Astrocyte (in vitro differentiated cells and primary cell): ENCODE measurements at places on chromosomes 6 and 20. TPM values are rescaled to one million over a fixed set of nuclear protein-coding genes. Genes with fewer than 3 reads are reported as not detected.

DNA sequence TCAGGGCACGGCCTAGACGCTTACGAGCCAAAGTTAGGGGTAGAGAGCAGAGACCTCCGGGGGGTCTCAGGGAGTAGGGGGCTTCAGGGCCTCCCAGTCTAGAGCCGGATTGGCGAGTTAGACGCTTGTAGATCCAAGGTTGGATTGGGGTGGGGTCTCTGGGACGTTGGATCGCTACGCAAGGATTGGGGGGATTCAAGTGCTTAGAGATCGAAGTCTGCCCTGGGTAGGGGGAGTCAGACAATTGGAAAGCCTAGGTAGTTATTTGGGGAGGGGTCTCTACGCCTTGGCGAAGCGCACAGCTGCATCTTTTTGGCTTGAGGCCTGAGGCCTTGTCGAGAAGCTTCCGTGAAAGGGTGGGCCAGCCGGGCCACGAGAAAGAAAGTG lies 469 bp downstream of the STX16 start:
- DNase-seq: no peak
- H3K27me3 ChIP-seq: no peaks in the 10 kb centered on the region
- peaks cover 50% of the 10 kb centered on the region for H3K4me1 ChIP-seq
- no peaks in the 10 kb centered on the region for H3K36me3 ChIP-seq
- peak overlapping the region; percentile 96 for H3K27ac ChIP-seq
- H3K4me3 ChIP-seq: peak overlapping the region; percentile 86

DNA sequence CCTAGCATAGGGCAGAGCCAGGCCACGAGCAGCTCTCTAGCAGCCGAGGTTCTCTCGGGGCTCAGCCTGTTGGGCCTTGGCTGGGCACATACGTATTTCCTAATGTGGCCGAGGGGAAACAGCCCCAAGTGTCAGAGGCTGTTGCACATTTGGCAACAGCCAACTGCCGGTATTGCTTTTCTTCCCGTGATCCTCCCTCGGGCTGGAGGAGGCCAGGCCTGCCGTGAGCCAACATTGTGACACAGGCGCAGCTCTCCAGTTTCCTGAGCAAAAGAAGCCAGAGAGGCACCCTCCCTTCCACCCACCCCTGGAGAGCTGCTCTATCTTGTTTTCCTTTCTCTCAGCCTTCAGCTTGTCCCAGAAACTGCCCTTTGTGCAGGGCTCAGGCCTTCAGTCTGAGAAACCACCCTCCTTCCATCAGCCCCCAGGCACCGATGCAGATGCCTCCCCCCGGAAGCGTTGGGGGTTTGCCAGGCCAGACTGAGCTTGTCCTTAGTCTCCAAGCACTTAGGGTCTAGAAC lies 5.1 kb upstream of the BPI start:
- H3K27ac ChIP-seq: no peak overlapping the region
- no peak for DNase-seq
- no peaks in the 10 kb centered on the region for H3K36me3 ChIP-seq

The BEND6 gene
- 8.3 and 10.4 TPM in 2 replicates for total RNA-seq

The MYB gene
- 0.12 TPM in 1 of 2 replicates, not detected in the other for total RNA-seq

The ADTRP gene
- total RNA-seq: 0.58 and 0.68 TPM in 2 replicates
